ENCODE measurements at places on chromosomes 7 and 10.

GRCh38 chr10:121788115-121788514 is 139.7 kb downstream of the ATE1 start:
- DNase-seq: no peak

DNA sequence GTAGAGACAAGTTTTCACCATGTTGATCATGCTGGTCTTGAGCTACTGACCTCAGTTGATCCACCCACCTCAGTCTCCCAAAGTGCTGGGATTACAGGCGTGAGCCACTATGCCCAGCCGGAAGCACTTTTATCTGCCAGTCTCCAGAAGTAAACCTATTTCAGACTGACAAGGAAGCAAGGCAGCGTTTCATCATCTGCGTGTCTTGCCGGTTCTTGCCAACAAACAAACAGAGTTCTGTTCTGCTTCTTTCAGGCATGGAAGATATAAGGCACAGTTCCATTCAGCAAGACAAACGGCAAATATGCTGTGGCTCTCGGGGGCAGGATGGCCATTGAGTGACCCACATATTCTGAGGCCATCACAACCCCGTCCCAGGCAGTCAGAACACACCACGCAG is 15.5 kb upstream of the LARP4B start:
- DNase-seq: no peak

- no peak for DNase-seq
Observed at GRCh38 chr10:86335831-86336230, 30.8 kb downstream of the GRID1 start.

DNA sequence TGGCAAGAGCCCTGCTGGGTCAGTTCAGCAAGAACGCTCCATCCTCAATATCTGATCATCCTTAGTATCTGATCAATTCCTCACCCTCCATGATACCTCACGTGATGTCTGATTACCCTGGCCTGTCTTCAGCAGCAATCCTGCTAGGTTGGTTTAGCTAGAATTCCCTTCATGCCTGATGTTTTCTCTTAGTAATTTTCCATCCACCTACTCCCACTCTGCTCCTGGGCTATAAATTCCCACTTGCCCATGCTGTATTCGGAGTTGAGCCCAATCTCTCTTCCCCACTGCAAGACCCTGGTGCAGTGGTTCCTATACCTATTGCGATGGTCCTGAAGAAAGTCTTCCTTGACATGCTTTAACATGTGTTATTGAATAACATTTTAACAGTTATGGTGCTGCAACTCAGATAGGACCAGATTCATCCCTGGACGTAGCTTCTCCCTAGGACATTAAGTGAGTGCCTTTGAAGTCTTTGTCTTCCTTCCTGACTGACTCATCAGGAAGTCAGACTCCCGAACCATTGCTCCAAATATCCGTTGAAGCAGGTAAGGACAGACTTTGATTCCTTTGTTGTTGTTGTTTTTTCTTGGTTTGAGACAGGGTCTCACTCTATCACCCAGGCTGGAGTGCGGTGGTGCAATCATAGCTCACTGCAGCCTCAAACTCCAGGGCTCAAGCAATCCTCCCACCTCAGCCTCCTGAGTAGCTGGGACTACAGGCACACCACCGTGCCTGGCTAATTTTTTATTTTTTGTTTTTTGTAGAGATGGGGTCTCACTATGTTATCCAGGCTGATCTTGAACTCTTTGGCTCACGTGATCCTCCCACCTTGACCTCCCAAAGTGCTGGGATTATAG is 29.4 kb upstream of the CLDN3 start:
- DNase-seq: no peak

GRCh38 chr7:158247758-158248487 is 339.7 kb downstream of the PTPRN2 start:
- DNase-seq: no peak

DNA sequence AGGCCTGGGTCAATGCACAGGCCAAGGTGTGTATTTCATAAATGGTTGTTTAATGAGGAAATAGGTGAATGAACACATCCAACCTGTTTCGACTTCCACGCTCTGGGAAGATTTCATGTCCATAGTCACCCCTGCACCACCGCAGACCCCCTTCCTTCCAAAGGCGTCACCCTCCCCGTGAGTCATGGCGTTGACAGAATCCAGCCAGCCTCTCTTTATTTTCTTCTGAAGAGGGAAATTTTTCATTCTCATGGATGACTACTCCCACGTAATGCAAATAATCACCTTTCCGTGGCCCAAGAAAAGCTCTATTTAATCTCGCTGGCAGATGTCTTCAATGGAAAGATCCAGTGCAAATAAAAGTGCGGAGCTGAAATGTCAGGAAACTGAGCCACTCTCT is 75.3 kb upstream of the FOXK1 start:
- no peak for DNase-seq

- DNase-seq: no peak
Observed at GRCh38 chr7:6198689-6199595, 73.5 kb downstream of the CYTH3 start.

GRCh38 chr10:28298951-28299350 is 3.9 kb downstream of the MPP7 start:
- no peak for DNase-seq

DNA sequence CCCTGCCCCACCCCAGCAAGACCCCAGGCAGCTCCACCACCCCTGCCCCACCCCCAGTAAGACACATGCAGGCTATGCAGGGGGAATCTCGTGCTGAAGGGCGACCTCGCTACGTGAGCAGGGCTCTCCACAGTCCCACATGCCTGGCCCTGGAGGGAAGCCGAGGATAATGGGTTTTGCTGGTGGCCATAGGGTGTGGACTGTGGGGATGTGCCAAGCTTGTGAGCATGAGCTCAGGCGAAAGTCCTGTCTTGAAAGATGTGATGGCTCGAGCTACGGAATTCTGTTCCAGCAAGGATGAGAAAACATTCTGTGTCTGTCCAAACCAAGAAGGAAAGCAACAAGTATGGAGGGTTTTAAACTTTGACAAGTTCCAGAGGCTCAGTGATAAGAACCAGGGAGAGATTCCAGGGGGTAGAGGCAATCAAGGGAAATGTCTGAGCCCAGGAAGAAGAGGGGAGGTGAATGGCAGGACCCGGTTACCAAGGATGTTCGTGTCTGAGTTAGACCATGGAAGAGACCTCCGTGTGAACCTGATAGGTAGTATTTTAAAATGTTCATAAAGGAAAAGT is 63.1 kb downstream of the PYROXD2 start:
- DNase-seq: no peak

DNA sequence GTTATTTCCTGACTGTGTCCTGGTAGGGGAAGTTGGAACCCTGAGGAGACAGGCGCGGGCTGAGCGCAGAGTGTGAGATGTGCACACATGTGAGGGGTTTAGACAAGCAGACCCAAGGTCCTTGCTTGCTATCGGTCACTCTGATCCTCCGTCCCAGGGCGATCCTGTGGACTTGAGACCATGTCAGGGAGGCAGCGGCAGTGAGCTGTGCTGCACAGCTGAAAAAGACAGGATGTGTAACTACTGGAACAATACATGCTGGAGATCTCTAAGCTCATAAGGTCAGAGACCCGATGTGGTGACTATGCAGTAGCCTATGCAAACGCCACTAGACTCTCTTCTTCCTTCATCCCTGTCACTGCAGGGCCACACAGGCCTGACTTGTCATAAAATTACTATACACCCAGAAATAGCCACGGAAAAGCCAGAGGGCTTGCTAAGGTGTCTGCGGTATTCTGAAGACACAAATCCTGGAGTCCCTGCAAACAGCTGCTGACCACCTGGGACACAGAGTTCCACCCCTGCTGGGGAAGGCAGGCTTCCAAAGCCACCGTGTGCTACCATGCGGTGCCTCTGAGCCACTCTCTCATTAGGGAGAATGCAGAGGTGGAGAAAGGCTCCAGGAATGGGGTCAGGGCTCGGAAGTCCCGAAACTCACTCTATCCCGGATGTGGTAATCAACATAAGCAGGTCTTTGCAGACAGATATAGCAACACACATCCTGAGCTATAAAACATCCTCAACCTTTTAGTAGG is 91.1 kb upstream of the DDC start:
- DNase-seq: no peak

DNA sequence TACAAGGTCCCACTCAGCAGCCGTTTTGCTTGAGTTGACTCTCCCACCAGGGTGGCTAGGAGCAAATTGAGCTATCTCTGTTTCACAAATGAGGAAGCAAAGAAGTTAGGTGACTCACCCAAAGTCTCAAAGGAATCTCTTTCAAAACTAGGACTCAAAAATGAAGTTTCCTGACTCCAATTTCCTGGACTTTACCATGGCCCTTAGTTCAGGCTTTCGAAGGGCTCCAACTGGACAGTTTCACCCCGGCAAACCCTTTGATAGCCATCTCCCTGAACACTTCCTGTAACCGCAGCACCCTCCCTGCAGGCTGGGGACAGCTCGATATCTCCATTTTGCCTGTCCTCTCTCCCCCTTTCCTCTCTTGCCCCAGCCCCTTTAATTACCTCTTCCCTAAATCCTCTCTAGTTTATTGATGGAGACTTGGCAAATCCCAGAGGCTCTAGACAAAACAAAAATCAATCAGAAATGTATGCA is 4.7 kb upstream of the AFAP1L2 start:
- DNase-seq: no peak

GRCh38 chr7:101666741-101667140 is 37.6 kb upstream of the MYL10 start:
- no peak for DNase-seq

DNA sequence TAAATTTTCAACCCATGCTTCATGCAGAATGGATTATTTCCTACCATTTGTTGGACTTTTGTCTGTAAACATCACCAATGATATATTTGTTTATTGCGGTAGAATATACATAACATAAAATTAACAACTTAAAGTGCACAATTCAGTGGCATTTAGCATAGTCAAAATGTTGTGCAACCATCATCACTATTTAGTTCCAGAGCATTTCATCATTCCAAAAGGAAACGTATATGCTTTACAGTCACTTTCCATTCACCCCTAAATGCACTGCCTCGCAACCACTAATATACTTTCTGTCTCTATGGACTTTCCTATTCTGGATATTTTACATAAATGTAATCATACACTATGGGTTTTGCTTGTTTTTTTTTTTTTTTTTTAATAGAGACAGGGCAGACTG is 11.4 kb upstream of the ZNF248 start:
- no peak for DNase-seq

DNA sequence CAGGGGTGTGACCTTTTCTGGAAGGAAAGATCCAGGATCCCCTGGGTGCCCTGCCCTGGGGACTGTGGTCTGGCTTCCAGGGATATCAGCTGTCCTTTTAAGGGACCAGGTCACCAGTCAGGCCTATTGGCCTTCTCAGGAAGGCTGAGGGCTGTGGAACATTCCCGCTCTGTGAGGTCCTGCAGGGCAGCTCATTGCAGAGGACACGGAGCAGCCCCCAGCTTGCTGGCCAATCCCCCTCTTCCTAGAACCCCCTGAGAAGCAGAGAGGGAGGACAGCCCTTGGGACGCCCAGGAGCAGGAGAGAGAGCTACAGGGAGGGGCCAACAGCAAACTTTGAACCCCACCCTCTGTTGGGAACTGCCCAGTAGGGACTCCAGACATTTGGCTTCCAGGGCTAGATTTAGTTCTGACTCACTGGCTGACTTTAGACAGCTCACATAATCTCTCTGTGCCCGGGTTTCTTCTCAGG is 67.9 kb upstream of the COL13A1 start:
- DNase-seq: no peak

GRCh38 chr7:84182301-84182700 is 12.3 kb downstream of the SEMA3A start:
- DNase-seq: no peak

- no peak for DNase-seq
Observed at GRCh38 chr10:11642566-11642965, 31.1 kb upstream of the USP6NL start.

DNA sequence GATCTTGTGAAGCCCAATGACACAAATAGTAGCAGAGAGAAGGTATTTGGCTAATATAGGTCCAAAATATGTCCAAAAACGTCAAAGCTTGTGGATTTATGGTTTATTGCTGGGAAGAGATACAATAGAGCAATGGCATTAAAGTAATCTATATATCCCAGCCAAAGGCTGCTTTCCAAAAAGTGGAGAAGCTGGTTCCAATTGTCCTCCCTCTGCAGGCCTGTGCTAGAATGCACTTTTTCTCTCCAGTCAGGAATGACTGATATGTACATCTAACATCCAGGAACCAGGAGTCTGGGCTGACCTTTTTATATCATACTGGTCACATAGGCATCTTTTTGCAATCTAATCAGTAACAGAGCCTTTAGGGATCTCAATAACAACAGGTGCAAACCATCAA is 167.1 kb upstream of the FAM3C start:
- DNase-seq: no peak

GRCh38 chr10:97381626-97382025 is 19.5 kb downstream of the RRP12 start:
- DNase-seq: no peak

DNA sequence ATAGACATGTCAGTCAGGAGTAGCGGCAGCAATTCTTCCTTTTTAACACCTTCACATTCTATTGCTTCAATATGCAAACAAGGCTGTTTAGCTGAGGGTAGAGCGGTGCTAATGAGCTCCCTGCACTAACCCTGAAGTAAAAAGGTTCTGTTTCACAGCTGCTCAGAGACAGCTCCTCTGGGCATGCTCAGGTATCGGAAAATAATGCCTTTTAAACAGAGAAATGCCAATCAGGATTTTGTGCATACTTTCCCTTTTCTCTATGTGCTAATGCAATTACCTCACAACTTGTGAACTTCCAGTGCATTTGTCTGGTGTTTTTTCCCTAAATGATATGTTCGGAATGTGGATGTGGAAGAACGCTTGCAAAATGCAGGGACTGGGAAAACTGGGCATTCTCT is 307.7 kb upstream of the FZD8 start:
- no peak for DNase-seq

GRCh38 chr7:81150951-81151361 is 232.1 kb upstream of the SEMA3C start:
- DNase-seq: no peak

DNA sequence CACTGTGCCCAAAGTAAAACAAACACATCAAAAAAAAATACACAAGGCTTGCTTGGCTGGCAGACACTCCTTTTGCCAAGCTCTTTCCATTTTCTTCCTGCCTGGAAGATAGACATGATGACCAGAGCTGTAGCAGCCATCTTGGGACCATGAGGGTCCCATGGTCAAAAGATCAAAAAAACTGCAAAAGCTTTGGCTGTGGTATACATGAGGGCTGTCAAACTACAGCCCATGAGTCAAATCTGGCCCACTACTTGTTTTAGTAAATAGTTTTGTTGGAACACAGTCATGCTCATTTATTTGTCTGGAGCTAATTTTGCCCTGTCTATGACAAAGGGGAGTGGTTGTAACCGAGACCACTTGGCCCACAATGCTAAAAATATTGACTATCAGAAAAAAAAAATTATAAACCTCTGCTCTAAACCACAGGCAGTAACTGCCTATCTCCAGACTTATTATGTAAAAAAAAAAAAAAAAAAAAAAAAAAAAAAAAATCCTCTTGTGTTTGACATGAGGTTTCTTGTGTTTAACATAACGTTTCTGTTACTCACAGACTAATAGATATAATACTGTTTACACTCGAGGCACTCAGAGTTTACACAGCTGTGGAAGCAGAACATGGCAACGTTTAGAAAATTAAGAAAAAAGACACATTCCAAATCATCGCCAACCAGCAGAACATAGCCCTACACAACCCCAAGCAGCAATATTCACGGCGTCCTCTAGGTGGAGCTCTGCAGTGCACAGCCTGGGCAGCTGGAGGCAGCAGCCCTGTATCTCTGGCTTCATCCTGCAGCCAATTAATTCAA is 36.9 kb downstream of the ASB13 start:
- peak; percentile 29 for DNase-seq
